ENCODE measurements at places on chromosomes 1 and 21. TPM values are rescaled to one million over a fixed set of nuclear protein-coding genes. Genes with fewer than 3 reads are reported as not detected.

FRRS1 gene
- total RNA-seq = 4.8 TPM

TMCC2 gene
- total RNA-seq = 6.1 TPM

TBX19 gene
- total RNA-seq = 0.80 TPM

KRTAP21-2 gene
- not detected for total RNA-seq

FOXO6 gene
- 3.5 TPM for total RNA-seq

KAZN gene
- 5.1 TPM for total RNA-seq

CD1B gene
- total RNA-seq = 0.09 TPM

CRABP2 gene
- total RNA-seq = 268 TPM

DNA sequence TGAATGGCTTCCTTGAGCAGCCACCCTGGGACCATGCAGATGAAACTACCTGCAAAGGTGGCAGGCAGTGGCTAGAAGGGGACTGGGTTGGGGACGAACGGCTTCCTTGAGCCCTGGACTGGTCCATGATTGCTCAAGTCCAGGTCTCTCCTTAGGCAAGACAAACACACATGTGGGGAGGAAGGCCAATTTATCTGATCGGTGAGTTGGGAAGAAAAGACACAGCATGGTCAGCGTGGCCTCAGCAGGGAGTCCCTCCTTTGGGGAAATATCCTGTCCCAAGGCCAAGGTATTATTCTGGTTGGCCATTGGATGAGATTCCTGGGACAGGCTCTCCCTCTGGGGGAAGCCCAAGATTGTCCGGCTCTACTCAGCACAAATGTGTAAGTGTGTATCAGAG lies 116.3 kb upstream of the ERG start:
- no peak for DNase-seq

GRCh38 chr1:7594002-7594713 lies 176.9 kb upstream of the VAMP3 start:
- DNase-seq = no peak

- no peak for DNase-seq
Observed at GRCh38 chr1:20227704-20228103, 41.4 kb upstream of the PLA2G2C start.

DNA sequence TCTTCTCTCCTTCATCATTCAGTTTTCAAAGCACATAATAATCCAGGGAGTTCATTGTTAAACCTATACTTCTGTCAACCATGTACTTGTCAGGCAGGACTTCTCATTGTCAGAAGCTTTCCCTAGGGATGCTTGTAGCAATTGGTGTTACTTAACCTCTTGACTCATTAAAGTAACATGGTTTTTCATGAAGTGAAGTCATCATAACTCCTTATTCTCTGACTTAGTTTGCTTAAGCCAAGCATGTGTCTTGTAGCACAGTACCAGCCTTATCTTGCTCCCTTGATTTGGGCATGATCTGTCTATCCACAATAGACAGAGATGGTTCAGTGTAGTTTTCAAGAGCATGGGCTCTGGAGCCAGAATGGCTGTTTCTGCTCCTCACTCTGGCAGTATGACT lies 45.3 kb downstream of the LRIG2 start:
- DNase-seq = no peak

- no peak for DNase-seq
Observed at GRCh38 chr1:215720126-215720525, 153.0 kb downstream of the KCTD3 start.

- peak; percentile 89 for DNase-seq
Observed at GRCh38 chr1:204084247-204084772, 11.4 kb downstream of the SOX13 start.

DNA sequence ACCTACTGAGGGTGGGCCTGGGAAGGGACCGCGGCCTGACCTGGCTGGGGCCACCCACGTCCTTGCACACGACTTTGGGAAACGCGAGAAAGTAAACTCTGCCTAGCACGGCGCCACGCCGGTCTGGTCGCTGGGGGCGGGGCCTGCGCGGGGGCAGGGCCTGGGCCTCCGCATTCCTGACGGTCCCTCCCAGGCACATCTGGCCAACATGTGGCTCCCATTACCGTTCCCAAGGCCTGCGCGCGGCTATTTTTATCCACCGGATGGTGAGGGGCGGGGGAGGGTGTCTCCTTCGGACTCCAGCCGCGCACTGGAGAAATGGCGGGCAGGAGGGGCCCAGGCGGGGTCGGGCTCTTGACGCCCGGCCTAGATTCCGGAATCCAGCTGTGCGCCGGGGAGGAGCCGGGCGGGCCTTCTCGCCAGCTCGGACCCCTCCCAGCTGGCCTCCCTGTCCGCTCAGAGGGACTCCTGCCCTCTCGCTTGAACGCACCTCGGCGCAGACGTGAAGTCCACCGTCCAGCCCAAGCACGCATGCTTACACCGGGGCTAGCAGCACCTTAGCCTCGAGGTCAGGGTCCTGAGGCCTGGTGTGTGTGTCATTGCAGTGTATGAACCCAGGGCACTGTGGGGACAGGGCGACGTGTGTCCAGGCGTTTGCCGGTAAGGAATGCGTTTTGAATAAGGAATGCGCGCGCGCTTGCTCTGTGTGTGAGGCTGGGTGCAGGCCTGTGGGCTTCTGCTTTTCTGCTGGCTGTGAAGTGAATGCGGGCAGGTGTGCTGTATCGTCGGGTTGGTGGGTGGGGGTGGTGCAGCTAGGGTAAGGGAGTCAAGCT lies 2.1 kb downstream of the EVA1B start:
- DNase-seq = peak; percentile 99

DNA sequence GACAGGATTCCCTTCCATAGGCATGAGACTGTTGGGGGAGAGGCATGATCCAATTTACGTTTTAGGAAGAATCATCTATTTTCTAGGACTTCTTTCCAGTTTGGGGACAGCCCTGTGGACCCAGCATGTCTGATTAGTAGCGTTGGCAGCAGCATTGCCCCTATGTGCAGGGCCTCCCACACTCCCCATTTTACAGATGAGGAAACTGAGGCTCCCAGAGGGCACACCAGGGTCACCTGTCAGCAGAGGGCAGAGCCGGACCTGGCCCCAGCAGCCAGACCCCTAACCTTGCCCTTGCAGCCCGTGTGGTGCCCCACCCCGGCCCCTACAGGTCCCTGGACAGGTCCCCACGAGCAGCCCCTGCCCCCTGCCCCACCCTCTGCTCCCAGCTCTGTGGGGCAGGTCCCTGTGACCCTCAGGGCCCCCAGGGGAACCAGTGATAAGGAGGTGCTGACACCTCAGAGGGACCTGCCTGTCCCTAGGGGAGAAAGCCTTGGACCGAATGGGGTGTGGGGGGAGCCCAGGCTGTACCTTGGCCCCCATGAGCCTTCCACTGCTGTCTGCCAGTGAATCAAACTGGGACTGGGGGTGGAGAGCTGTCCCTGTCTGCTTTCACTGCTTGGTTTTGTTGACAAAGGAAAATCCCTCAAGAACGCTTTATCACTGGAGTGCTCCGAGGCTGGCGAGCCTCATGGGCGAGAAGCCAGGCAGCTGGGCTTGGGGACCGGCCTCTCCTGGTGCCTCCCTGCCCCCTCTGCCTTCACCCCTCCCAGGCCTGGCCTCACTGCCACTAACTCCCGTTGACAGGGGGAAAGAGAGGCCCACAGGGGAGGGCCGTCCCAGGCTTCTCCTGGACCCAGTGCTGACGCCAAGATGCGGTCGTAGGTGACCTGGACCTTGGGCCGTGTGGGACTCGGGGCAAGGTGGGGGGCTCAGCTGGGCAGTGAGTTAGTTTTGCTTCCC lies 39.4 kb upstream of the CCDC27 start:
- peak; percentile 65 for DNase-seq

- no peak for DNase-seq
Observed at GRCh38 chr21:36945496-36946138, 20.9 kb downstream of the HLCS start.

GRCh38 chr1:228006786-228007048 lies at the start of gene WNT3A:
Gene WNT3A (plus strand): TSS chr1:228006998. CDS start chr1:228007129, 131 bp downstream.
- no peak for DNase-seq

- no peak for DNase-seq
Observed at GRCh38 chr1:172960019-172960418, 90.7 kb downstream of the TNFSF18 start.

DNA sequence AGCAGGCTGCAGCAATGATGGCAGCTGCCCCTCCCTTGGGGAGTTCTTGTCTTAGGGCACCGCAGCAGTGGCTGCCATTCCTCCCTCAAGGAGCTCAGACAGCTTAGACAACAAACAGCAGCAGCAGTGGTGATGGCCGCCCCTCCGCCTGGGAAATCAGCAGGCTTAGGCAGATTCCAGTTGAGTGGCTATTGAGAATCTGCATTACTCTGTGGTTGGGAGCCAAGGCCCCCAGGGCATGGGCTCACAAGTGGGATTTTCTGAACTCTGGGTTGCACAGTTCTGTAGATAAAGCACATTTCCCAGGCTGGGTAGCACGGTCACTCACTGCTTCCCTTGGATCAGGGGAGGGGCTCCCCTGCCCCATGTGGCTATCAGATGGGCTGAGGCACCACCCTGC lies 1280.7 kb upstream of the TMPRSS15 start:
- DNase-seq = no peak

- DNase-seq = no peak
Observed at GRCh38 chr1:152514715-152515433, 592 bp downstream of the CRCT1 start.

DNA sequence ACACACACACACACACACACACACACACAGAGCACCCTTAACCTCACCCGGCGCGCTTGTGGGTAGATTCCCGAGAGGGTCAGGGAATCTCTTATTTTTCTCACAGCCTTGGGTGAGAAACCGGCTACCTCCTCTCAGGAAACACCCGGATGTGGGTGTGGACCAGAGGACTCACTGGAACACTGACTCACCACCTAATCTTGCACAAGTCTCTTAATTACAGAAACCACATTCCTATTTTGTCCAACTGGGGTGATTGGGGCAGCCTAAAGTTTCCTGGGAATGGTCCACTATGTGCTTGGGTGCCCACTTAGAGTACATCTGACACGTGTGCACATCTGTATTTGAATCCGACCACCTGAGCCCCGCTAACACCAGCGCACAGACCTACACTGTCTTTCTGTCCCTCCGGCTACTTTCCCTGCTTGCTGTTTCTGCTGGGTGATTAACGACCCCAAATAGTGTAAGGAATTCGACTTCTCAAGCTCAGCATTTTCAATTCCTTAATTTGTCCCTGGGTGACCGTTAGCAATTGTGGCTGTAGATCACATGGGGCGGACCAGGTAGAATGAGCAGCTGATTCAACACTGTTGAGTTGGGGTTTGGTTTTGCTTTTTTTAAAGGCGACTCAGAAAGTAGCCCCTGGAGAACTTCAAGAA lies 14.0 kb upstream of the TBX15 start:
- DNase-seq = no peak

GRCh38 chr1:121483234-121483633 lies 298.5 kb downstream of the SRGAP2C start:
- no peak for DNase-seq

DNA sequence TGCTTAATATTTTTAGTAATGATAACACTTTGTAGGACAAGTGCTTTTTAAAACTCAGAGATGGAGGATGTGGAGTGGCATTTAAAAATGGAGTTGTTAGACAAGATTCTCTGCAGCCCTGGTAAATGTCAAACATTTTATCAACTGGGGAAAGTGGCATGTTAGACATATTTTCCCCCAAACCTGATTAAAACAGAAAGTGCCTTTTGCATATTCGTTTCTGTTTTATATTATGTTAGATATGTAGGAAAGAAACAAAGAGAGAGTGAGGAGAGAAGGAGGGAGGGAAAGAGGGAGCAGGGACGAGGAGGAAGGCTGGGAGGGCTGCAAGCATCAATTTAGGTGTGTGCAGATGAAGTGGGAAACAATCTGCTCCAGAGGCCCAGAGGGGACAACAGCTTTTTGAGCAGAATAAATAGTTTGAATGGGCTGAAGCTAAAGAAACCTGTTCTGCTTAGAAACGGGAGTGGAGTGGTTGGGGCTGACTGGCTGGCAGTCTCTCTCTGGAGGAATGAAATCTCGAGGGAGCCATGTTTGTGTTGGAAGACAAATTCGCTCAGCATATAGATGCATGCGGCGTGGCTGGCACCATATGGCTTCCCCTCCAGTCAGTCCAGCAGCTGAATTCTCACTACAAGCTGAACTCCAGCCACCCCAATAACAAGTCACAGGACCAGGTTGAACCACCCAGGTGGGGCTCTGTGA lies 502.2 kb downstream of the AJAP1 start:
- DNase-seq = no peak

DNA sequence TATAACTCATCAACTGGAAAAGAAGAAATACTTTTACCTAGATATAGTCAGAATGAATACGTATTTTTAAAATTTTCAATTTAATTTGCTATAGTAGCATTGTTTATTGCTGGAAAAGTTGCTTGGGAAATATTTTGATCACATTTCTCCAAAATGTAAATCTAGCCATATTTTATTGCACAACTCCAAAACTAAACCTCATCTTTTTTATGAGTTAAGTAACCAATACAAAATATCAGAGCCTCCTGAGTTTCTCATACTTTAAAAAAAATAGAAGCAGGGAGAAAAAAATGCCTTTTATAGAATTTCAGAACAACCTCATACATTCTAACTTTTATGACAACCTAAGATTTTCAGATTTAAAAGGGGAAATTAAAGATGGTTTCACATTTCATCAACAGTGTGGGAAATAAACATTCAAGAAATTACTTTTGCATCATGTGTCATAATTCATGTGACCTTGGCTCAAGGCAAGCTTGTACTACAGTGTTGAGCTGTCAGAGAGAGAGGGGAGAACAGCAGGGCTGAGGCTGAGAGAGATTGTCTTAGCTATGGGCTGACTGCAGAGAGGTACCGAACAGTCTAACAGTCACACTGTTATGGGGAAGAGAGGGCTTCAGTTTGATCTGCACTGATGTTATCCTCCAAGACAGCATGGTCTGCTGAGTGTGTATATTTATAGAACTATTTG lies 519.0 kb downstream of the LTN1 start:
- peak; percentile 27 for DNase-seq

DNA sequence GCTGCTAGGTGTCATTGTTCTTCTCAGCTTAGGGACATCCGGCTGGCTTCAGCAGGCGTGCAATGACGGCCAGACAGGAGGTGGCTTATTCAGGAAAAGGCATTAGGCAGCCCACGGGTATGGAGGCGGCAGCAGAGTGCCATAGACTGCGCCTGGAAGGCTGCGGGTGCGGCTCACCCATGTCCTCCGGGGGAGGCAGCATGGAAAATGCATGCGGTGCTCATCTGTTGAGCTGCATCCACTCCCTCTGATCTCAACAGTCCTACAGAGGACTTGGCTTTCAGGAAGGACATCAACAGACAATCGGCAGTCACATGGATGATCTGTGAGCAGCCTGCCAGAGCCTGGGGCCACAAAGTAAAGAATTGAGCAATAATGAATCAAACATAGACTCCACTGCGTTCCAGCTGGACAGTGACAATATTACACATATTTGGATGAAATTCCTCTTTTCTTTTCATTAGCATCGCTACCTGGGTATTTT lies 42.9 kb downstream of the UMODL1 start:
- DNase-seq = peak; percentile 75

DNA sequence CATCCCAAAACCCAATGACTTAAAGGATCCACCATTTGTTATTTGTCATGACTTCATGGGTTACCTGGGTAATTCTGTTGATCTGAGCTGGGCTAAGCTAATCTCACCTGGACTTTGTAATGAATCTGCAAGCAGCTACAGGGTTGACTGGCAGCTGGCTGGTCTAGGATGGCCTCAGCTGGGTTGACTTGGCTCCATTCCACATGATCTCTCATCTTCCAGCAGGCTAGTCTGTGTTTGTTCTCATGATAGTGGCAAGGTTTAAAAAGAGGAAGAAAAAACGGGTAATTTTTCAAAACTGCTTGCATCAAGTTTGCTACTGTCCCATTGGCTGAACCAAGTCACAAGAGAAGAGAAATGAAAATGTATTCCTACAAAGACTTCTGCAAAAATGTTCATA lies 24.8 kb upstream of the ZMYM4 start:
- DNase-seq = peak; percentile 43
